ENCODE measurements at places on chromosomes 2 and 18.

GRCh38 chr2:85418132-85419008 is at the start of gene SH2D6:
SH2D6 (plus strand) TSS chr2:85418714; CDS start chr2:85429466, 10,752 bp downstream.
- DNase-seq: peak; percentile 85

DNA sequence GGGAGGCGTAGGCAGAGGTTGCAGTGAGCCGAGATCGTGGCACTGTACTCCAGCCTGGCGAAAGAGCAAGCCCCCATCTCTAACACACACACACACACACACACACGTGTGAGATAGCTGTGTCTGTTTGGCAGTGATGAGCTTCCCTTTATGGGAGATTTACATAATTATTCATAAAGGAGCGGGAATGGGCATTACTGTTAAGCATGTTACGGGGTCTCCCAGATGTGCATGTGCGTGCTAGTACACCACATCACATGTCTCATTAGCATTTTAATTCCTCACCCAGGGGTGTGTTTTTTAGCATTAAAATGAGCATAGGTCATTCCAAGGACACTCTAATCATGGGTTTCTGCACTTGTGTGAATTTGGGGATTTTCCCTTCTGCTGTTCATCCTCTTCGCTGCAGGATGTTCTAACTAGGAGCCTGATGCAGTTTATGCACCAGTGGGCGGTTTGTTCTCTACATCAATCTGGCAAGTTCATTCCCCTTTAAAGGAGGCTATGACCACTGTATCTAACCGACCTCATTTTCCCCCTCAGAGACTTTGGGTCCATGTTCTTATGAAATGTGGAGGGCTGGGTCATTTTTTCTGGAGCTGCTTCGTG is 1.0 kb upstream of the FAM178B start:
- DNase-seq: no peak

GRCh38 chr2:159797225-159797542 is 824 bp downstream of the CD302 start:
- DNase-seq: no peak

- no peak for DNase-seq
Observed at GRCh38 chr2:15517793-15518192, 43.3 kb downstream of the NBAS start.

DNA sequence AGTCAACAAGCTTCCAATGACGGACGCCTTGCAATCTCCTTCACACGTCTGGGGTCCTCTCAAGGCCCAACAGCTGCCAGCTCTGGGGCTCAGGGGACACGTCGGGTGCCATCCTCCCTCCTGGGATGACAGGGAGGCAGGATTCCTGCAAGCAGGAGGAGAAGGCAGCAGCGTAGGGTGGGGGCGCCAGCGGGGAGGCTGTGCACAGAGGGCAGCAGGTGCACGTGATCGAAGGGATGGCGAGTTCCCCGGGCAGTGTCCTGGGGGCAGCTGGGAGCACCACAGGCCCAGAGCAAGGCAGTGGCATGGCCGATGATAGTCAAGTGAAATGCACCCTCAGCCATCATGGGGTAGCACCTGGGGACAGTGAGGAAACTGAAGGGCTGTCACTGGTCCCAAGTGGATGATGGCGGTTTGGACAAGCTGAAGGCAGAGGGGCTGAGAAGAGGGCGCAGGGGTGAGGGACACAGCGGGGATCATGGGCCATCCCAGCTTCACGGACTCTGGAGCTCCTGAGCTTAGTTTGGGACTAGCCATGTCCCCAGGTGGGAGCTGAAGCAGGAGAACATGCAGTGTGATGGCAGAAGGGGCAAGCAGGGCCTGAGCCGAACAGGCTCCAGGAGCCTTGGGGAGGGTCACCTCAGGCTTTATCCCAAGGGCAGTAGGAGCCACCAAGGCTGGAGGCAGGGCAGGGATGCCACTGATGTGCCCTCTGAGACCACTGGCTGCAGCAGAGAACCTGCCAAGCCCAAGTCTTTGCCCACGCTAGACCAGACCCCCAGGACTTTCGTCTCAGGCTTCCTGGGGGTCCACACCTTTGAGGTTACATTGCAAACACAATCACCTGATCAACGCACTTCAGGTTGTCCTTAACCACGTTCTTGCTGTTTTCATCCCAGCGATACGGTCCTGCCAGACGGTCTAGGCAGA is 16.3 kb upstream of the SNED1 start:
- DNase-seq: no peak

GRCh38 chr2:8355102-8355859 is 326.6 kb upstream of the ID2 start:
- DNase-seq: no peak

DNA sequence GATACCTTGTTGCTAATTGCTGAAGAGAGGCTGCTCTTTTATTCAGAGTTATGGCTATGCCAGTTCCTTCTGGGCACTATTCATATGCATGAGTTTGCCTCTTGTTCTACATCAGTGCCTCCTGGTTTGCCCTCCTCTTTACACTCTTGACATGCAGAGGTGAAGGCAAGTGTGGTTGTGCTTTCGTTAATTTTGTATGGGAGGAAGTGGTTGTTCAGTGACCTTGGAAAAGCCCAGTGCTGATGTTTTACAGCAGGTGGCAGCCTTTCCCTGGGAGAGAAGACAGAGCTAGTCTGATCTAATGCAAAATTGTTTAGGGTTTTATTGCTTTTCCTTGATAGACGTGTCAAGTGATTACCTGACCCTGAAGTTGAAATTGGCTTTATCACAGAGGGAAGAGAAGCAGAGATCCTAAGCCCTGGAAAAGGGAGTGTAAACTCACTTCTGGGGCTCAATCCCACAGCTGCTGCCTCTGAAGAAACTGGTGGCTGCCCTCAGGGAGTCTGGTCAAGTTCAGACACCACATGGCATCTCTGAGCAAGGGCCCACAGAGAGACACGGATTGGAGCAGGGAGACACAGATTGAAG is 30.5 kb upstream of the VPS54 start:
- DNase-seq: peak; percentile 76

GRCh38 chr2:218152777-218153176 is 14.0 kb downstream of the CXCR1 start:
- no peak for DNase-seq

GRCh38 chr18:70078106-70078505 is 127.4 kb downstream of the RTTN start:
- DNase-seq: no peak

GRCh38 chr2:195312662-195313061 is 344.4 kb upstream of the SLC39A10 start:
- DNase-seq: no peak
